ENCODE measurements at places on chromosomes 6 and 20.

DNA sequence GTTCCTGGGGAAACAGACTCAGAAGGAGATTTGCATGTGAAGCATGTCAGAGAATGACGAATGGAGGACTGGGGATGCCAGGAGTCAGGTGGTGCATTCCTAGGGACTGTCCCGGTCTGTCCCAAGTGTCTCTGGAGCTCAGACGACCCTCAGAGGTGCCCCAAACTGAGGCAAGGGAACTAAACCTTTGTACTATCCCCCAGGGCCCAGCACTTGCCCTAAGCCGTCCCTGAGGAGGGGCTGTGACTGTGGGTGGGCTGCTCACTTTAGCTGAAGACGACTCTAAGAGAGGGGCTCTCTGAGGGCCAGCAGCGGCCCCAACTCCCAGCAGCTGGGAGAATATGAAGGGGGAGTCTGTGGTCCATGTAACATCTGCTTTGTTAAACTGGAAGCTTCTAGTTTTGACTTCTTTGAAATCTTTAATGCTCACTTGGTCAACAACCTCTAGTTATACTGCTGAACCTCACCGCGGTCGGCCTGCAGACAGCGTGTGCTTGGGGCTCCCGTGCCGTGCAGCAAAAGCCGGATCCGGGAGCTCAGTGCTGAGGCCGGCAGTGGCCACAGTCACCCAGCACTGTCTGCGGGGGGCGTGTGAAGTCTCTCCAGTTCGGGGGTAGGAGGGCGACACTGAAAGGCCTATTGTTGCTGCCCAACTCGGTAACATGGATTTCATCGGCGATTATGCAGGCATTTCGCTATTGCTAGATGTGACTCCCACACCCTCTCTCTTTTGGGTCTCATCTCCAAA lies 34.2 kb downstream of the TUBB2B start:
- DNase-seq: no peak

GRCh38 chr6:56199956-56200355 lies 47.4 kb downstream of the COL21A1 start:
- DNase-seq: no peak

GRCh38 chr6:75758061-75758460 lies 9.0 kb downstream of the MYO6 start:
- DNase-seq: no peak

GRCh38 chr20:54013471-54013870 lies 56.9 kb downstream of the BCAS1 start:
- no peak for DNase-seq

DNA sequence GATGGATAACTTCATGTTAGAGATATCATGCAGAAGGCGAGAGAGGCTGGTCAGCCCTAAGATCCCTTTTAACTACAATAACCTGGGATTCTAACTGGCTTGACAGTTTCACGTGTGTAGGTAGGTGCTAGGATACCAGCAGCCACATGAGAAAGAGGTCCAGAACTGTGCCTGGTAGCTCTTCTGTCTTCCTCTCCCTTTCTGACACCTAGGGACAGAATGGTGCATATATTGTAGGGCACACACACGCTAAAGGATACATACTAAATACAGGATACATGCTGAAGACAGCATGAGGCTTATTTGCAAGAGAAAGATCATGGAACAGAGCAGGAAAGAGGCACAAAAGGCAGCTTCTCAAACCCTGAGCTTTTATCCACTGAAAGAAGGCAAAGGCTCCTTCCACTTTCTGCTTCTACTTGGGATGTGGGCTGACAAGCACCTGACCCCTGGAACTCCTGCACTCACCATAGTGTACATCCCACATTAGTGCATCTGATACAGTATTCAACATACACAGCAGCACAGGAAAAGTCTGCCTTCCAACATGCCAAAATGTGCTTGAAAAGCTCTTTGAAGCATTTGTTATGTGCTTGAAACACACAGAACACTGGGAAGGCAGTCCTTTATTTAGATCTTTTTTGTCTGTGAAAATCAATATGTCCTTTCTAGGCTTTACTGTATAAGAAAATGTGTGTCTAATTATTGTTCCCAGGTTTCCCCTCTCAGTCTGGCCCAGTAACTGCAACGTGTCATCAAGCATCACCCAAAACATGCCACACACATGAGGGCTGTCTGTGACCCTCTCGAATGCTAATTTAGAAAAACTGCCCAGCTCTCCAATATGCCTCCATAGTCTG lies 3.2 kb downstream of the SLC22A23 start:
- peak; percentile 42 for DNase-seq

GRCh38 chr20:38883081-38883980 lies 42.9 kb upstream of the FAM83D start:
- no peak for DNase-seq

GRCh38 chr6:127415096-127415495 lies 44.1 kb downstream of the KIAA0408 start:
- no peak for DNase-seq

DNA sequence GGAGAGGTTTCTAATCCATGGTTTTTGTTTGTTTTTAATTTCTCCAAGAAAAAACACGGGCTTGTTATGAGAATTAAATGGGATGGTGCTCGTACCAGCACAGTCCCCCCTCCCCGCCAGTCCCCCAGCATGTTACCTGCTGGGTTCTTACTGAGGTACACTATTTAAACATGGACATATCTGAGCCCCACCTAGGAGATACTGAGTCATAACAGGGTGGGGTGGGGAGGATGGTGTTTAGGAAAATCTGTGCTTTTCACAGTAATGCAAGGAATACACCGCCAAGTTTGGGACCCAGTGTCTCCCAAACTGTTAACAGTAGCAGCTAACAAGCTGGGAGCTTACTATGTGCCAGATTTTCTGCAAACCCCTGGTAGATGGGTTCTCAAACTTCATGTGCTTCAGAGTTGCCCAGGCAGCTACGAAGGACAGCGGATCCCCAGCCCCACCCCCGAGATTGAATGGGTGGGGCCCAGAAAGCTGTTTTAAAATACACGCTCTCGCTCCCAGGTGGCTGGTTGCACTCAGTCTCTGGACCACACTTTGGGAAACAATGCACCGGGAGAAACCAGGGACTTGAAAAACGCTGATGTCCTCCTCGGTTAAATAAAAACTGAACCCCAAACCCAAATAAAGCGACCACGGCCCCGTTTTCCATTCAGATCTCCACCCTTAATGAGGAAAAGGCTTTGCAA lies 995 bp downstream of the ZFP64 start:
- peak; percentile 73 for DNase-seq

GRCh38 chr6:14178083-14178445 lies 60.5 kb downstream of the CD83 start:
- no peak for DNase-seq

- no peak for DNase-seq
These were observed 112.5 kb downstream of the JPH2 start for GRCh38 chr20:44074252-44075151.

- peak; percentile 68 for DNase-seq
These were observed 2.1 kb upstream of the COL20A1 start for GRCh38 chr20:63290677-63291472.

GRCh38 chr6:2659882-2660281 lies 90.8 kb downstream of the MYLK4 start:
- no peak for DNase-seq

DNA sequence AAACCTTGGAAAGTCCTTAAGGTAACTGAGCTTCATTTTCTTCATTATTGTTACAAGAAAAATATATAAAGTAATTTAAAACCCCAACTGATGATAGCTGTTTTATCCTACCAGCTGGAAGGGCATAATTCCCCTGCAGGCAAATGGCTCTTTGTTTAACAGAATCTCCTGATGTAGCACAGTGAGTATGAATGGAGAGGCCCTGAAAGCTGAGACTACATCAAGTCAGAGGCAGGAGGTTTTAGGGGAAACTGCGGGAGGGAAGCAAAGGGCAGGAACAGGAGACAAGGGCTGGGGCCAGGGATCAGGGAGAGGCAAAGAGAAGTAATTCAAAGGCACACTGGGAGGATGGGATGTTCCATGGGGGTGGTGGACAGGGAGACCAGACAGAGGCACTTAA lies 119.0 kb upstream of the LRFN2 start:
- DNase-seq: no peak

Data from RPMI8226 (cell line).